Upper lobe of right lung (tissue), 1 donor: ENCODE measurements at places on chromosomes 13 and 19. TPM values are rescaled to one million over a fixed set of nuclear protein-coding genes. Genes with fewer than 3 reads are reported as not detected.

- H3K4me1 ChIP-seq, result no peaks in the 10 kb centered on the region
- DNase-seq, result no peak
- peaks cover 5% of the 10 kb centered on the region for H3K27me3 ChIP-seq
- no peaks in the 10 kb centered on the region for H3K36me3 ChIP-seq
- H3K27ac ChIP-seq, result no peak overlapping the region
Measured at GRCh38 chr19:51448411-51449016, 9.7 kb downstream of the SIGLEC8 start.

- H3K27ac ChIP-seq, result no peak overlapping the region
- H3K27me3 ChIP-seq, result no peaks in the 10 kb centered on the region
- no peak overlapping the region for H3K4me3 ChIP-seq
- no peaks in the 10 kb centered on the region for H3K36me3 ChIP-seq
- H3K4me1 ChIP-seq, result no peaks in the 10 kb centered on the region
- no peak for DNase-seq
Measured at GRCh38 chr13:109843695-109844094, 57.3 kb upstream of the IRS2 start.

GRCh38 chr19:49019242-49019932 lies 2.5 kb upstream of the LHB start:
- peaks cover 26% of the 10 kb centered on the region for H3K4me1 ChIP-seq
- H3K27me3 ChIP-seq, result no peaks in the 10 kb centered on the region
- peak overlapping the region; percentile 54 for H3K4me3 ChIP-seq
- H3K27ac ChIP-seq, result no peak overlapping the region
- peak; percentile 94 for DNase-seq

ZNF850 gene
- 2.8 TPM for total RNA-seq

DNA sequence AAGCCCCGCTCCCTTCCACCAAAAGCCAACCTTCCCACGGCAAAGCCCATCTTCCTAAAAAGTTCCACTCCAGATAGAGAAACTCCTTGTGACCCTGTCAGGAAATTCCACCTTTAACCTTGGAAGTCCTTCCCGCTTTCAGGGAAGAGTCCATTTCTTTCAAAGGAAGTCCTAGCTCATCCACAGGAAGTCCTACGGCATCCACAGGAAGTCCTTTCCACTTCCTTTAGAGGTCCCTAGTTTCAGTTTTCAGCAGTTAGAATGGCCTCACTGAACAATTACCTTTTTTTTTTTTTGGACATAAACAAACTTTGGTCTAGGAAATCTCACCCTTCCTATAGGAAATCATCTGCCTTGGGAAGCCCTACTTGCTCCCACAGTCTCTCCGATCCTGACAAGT lies 31.7 kb downstream of the TRPM4 start:
- peak overlapping the region; percentile 45 for H3K27ac ChIP-seq
- H3K4me3 ChIP-seq, result no peak overlapping the region
- no peaks in the 10 kb centered on the region for H3K27me3 ChIP-seq
- peaks cover 37% of the 10 kb centered on the region for H3K36me3 ChIP-seq
- H3K4me1 ChIP-seq, result peaks cover 7% of the 10 kb centered on the region

- no peaks in the 10 kb centered on the region for H3K27me3 ChIP-seq
- no peak overlapping the region for H3K27ac ChIP-seq
- H3K4me1 ChIP-seq, result no peaks in the 10 kb centered on the region
Measured at GRCh38 chr13:76189882-76190519, 553.9 kb downstream of the LMO7 start.

PSG2 gene
- total RNA-seq, result not detected

- no peaks in the 10 kb centered on the region for H3K27me3 ChIP-seq
- H3K4me3 ChIP-seq, result no peak overlapping the region
- H3K4me1 ChIP-seq, result no peaks in the 10 kb centered on the region
- no peak for DNase-seq
- H3K36me3 ChIP-seq, result no peaks in the 10 kb centered on the region
- H3K27ac ChIP-seq, result no peak overlapping the region
Measured at GRCh38 chr13:71876648-71877255, 9.7 kb upstream of the DACH1 start.

GRCh38 chr13:114104655-114105520 lies 27.5 kb downstream of the RASA3 start:
- H3K4me1 ChIP-seq, result peaks cover 15% of the 10 kb centered on the region
- no peaks in the 10 kb centered on the region for H3K27me3 ChIP-seq
- H3K36me3 ChIP-seq, result no peaks in the 10 kb centered on the region
- H3K4me3 ChIP-seq, result no peak overlapping the region
- DNase-seq, result peak; percentile 57

TSSK6 gene
- total RNA-seq, result 1.8 TPM

CCDC124 gene
- total RNA-seq, result 59.7 TPM

DNA sequence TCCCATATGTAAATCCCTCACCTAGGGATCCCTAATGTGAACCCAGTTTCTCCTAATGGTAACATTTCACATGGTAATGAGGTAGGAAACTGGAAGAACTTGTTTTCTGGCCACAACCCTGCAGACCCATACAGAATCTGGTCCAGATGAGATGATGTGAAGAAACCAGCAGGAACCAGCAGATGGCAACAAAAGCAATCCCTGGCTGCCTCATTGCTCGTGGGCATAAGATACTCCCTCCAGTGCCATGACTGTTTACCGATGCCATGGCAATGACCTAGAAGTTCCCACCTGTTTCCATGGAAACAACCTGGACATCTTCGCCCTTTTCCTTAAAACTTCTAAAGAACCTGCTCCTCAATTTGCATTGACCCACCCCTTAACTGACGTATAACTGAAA lies 1.4 kb upstream of the CD209 start:
- no peaks in the 10 kb centered on the region for H3K36me3 ChIP-seq
- H3K4me3 ChIP-seq, result no peak overlapping the region
- no peaks in the 10 kb centered on the region for H3K27me3 ChIP-seq
- H3K27ac ChIP-seq, result no peak overlapping the region
- no peaks in the 10 kb centered on the region for H3K4me1 ChIP-seq

GRCh38 chr19:10006752-10007323 lies 3.5 kb downstream of the COL5A3 start:
- no peak overlapping the region for H3K4me3 ChIP-seq
- DNase-seq, result no peak
- peaks cover 21% of the 10 kb centered on the region for H3K27me3 ChIP-seq
- H3K4me1 ChIP-seq, result peaks cover 3% of the 10 kb centered on the region
- H3K27ac ChIP-seq, result peak overlapping the region; percentile 36

DNA sequence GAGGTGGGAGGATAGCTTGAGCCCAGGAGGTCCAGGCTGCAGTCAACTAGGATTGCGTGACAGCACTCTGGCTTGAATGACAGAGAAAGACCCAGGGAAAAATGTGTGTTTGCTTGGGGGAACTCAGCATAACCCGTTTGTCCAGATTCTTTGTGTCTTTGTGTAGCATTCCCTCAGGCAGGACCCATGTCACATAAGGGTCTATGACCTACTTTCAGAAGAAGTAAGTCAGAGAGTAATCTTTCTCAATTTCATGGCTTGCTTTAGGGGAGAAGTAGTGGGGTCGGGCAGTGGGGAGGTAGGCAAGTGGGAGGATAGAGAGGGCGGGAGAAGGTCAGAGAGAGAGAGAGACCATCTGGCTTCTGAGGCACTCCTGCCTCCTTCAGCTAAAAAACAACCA lies 11.9 kb upstream of the PSPC1 start:
- DNase-seq, result no peak
- H3K4me1 ChIP-seq, result no peaks in the 10 kb centered on the region
- H3K36me3 ChIP-seq, result no peaks in the 10 kb centered on the region
- H3K27ac ChIP-seq, result no peak overlapping the region
- H3K27me3 ChIP-seq, result no peaks in the 10 kb centered on the region
